ENCODE measurements at places on chromosomes 2 and 18.
A peak's percentile ranks its signal among the peaks of the same experiment; 100 is the strongest.

DNA sequence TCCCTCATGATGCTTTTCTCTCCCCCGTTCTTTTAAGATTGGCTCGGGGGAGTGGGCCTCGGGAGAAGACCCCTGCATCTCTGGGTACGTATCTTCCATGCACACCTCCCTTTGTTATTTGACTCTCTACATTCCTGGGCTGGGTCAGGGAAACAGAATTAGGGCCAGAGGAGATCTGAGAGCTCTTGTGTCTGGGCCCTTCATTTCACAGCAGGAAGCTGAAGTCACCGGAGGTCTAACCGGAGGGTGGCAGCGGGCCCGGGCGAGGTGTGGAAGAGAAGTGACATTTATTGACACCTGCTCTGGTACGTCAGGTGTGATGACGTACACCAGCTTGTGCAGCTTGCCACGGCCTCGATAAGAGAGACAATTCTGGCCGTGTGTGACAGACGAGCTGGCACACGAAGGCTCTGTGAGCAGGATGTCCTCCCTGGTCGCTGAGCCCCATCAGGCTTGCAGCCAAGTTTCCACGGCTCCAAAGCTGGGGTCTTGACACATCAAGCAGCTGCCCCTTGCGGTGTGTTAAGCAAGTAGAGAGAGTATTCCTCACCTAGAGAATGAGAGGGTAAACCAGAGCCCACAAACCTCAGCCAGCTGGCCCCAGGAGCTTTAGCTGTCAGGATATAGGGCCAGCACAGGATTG lies 30.4 kb downstream of the TOGARAM2 start:
- peak; percentile 29 for DNase-seq

DNA sequence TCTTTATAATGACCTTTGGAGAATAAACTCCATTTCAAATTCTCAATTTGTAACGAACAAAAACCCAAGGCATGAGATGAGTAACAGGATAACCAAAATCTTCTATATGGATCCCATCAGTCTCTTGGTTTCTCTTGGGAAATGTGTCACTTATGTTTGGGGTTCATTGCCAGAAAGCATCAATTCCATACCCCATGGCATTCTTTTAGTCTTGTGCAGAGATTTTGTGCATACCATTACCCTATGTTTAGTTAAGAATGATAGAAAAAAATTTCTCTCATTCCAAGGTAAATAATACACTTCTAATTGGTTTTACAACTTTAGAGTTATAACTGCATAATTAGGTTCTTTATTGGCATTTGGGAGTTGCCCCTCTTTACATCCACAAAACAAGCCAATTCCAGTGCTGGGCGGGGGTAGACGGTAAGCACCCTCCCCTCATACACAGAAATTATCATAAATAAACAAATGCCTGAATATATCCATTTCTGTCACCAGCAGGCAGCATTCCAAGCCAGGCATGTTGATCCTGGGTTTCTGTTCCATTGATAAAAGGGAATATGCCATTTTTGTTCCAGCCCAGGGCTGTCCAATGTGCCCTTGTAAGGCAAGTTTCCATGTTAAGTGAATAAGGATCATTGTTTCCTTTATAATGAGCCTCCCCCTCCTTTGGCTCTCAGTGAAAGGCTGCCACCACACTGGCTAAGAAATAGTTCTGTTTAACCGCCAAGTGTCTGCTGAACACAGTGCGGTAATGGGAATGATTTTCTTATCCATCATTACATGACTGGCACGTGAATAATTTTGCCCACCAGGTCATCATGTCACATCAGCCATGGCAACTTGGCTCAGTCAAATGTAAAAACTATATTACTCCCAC lies 680.1 kb upstream of the ZEB2 start:
- DNase-seq = no peak

DNA sequence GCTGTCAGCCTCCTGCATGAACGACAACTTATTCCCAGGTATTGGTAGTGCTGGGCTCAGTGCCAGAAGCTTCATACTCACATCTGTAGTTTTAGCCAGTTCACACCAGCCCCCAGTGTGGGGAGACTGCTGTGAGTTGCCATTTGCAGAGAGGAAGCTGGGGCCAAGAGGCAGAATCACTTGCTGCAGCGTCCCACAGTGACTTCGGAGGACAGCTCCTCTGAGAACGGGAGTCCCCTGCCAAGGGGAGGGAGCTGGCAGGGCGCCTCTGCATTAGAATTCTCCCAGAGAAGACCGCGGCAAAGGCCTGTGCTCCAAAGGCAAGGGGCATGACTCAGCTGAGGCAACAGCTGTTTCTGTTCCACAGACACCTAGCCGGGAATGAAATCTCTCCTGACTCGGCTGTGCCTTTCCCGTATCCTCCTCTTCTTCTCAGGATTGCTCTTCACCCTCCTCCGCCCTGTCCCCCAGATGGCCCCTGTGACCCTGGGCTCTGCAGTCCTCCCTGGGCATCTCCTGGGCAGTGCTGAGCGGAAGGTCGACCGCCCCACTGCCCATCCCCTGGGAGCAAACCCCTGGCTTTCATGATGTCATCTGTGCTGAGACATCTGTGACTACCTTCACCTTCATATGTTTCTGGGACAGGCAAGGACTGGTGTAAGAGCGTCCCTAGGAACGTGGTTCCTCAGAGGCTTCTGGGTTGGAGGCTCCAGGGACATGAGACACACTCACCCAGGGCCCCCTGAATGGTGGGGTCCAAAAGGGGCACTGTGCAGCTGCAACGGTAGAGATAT lies 18.0 kb downstream of the MAL start:
- DNase-seq = no peak

GRCh38 chr2:7454592-7454991 lies 537.4 kb downstream of the RNF144A start:
- no peak for DNase-seq

DNA sequence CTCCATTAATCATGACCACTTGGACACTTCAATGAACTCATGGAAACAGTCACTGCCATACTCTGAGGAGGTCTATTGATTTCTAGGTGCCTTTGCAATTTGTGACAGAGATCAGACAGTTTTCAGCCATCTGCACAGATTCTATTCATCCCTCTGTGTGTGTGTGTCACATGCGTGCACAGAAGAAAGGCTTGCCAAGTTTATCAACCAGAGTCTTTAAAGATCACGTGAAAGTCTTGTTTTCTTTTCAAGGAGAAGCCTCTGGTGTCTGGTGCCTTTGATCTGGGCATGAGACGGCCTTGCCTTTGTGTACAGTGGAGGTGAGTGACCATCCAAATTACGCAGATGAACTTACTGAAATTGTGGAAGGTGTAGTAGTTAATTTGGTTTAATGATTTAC lies 164.2 kb downstream of the VAPA start:
- no peak for DNase-seq

- no peak for DNase-seq
Measured at GRCh38 chr18:75227535-75228296, 17.1 kb downstream of the TSHZ1 start.

DNA sequence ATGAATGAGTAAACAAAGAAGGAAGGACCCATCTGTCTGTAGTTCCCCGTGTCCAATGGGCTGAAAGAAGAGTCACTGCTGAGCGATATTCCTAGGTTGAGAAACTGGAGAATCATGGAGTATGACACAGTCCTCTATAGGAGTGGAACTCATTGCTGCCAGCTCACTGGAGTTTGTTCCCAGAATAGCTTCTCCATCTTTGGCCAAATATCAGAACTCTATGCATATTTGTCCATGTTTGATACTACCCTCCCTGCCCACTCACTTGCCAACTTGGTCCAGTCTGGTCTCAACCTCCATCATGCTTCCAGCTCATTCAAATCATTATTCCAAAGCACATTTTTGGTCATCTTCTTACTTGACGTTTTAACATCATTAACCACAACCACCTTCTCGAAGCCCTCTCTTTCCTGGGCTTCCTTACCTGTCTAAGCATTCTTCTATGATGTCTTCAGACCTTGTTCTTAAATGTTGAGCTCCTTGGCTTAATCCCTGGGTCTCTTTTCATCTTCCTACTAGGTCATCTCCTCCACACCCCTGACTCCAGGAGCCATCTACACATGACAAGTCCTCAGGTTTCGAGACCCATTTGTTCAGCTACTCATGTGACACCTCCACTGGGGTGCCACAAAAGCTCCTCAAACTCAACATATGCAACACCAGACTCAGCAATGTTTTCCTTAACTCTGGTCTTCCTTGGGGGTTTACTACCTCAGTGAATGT lies 221.6 kb downstream of the MYCN start:
- no peak for DNase-seq

DNA sequence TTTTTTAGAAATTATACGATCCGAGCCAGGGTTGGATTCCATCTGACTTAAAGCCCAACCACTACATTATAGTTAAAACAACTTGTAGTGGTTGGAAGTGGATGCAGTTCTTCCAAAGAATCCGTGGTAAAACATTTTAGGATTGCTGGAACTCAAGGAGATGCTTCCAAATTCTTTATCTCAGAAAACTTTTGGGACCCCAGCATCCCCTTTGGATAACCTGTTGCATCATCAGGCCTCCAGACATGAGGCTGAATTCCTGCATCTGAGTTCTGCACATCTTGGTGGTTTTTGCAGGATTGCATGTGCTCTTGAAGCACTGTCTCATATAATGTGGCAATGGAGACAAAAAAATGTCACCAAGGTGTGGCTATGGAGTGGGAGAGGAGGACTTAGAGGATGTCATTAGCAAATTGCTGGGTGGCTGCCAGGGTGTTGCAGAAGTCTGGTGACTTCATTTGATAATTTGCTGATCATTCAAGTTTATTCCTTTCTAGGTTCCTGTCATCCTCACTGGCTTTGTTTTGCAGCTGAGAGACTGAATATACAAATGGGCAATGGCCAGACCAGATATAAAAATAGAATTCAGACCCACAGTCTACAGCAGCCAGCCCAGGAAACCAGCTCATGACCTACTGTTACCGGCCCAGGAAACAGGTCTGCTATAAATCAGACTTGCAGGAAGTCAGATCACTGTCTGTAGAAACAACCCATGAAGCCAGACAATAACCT lies 207.7 kb downstream of the BCL2 start:
- DNase-seq = no peak

GRCh38 chr2:197908990-197909776 lies 104.8 kb downstream of the PLCL1 start:
- DNase-seq = no peak

DNA sequence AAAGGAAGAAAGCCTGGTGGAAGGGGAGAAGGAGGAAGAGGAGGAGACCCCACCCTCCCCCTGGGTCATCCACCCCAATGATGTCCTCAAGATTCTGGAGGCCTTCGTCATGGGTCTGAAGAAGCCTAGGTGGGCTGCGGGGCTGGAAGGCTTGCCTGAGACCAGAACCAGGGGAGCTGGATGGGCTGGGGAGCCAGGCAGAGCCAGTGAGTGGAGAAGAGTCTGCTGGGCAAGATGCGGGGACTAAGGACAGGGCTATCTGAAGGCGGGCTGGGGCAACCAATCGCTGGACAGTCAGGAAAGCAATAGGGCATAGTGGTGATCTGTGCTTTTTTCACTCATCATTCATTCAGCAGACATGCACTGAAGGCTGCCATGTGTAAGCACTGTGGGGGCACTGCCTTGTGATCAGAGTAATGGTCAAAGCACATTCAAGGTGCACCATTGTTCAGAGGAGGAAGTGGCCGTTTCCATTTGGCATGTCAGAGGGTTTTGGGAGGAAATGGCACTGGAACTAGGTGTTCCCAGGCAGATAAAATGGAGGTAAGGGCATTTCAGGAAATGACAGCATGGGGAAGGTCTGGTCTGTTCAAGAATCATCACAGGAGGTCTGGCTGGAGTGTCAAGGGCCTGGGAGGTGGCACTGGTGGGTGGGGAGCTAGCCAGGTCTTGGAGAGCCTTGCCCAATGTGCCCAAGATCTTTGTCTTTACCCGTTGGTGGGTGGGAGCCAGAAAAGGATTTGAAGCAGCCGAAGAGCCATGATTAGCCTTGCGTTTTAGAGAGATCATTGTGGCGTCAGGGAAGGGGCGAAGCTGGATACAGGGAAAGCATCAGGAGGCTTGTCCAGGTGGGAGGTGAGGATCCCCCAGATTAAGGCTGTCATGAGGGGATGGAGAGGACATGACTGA lies 24.2 kb downstream of the OTOF start:
- DNase-seq = no peak

DNA sequence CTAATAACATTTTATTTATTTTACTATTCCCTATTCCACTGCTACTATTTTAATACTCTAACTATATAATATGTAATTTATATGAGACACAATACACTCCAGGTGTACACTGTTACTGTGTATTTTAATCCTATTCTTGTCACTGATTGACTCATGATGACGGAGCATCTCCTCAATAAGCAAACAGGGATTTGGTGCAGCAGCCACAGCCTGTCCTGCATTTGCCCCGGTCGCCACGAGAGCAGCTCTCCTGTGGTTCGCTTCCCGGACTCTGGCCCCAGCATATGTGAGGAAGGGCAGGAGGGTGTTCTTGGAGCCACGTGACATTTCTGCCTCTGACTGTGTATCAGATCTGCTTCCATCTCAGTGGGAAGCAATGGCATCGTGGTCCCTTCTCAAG lies 74.1 kb upstream of the PXDN start:
- no peak for DNase-seq

DNA sequence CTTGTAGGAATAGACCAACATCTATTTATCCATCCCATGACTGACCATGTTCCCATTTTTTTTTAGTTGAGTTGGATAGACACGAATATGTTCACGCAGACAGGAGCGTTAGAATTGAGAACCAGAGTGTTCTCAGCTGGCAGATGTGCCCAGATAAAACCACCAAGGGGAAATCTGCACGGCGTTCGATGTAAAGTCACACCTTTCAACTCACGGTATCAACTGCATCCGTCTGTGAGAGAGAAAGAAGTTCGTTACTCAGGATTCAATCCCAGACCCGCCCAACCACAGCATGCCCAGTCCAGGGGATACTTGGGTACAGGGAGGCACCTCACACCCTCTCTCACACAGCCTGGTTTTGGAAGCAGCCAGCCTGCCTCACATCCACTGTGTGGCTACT lies 26.1 kb downstream of the MAL start:
- DNase-seq = no peak

GRCh38 chr2:17759805-17760204 lies 5.9 kb downstream of the GEN1 start:
- DNase-seq = no peak

GRCh38 chr2:104448661-104449440 lies 405.1 kb upstream of the POU3F3 start:
- no peak for DNase-seq

GRCh38 chr18:28007841-28008240 lies 169.1 kb downstream of the CDH2 start:
- DNase-seq = no peak

- DNase-seq = no peak
Measured at GRCh38 chr2:128437204-128437565, 118.5 kb upstream of the HS6ST1 start.

DNA sequence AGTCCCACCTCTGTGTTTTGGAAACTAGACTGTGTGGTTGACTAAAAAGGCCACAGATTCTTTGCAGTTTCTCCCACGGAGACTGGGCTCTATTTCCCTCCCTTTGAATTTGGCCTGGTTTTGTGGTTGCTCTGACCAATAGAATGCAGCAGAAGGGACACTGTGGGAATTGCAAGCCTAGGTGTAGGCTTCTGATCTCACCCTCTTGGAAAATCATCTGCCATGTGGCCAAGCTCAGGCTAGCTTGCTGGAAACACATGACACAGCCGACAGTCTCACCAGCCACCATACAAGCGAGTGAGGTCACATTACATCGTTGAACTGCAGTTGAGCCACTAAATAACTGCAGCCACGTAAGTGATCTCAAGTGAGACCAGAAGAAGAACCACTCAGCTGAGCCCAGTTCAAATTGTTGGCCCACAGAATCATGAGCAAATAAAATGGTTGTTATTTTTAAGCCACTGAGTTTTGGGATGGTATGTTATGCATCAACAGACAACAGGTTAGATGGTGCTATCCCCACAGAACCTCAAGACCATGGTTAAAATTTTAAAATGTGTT lies 319.1 kb upstream of the MEX3C start:
- no peak for DNase-seq

- DNase-seq = no peak
Measured at GRCh38 chr18:42801706-42802105, 313.8 kb downstream of the RIT2 start.

GRCh38 chr2:12008425-12009061 lies 262.1 kb downstream of the LPIN1 start:
- DNase-seq = no peak
